ENCODE measurements at places on chromosomes 7 and 10. TPM values are rescaled to one million over a fixed set of nuclear protein-coding genes. Genes with fewer than 3 reads are reported as not detected.
A peak's percentile ranks its signal among the peaks of the same experiment; 100 is the strongest.

DNA sequence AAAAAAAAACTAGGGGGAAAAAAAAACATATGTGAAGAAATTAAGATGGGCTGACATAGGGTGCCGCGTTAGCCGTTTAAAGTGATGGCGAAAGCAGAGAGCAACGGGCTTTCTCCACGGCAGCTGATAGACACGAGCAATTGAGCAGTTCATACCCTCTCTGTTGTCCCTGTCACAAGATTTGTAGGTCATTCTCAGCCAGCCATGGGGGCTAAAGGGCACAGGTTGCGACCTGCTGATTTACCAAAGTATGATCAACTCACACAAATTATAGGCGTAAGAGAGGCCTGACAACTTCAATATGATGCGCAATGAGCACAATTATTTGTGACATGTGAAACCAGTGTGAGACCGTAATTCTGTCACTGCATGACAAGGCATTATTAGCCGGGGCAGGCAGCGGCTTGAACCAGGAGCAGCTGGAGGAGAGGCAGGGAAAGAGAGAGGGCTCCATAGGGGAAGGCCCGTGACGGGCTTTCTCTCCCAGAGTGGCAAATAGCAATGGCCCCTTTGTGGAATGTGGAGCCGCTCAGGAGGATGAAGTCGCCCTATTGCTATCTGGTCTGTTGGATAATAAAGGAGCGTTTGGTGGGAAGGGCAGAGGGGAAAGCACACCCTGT lies 195.1 kb upstream of the HABP2 start:
- H3K27ac ChIP-seq = no peak overlapping the region
- H3K4me3 ChIP-seq = no peak overlapping the region
- no peaks in the 10 kb centered on the region for H3K4me1 ChIP-seq
- H3K36me3 ChIP-seq = no peaks in the 10 kb centered on the region
- DNase-seq = peak; percentile 37
- H3K27me3 ChIP-seq = no peaks in the 10 kb centered on the region

DNA sequence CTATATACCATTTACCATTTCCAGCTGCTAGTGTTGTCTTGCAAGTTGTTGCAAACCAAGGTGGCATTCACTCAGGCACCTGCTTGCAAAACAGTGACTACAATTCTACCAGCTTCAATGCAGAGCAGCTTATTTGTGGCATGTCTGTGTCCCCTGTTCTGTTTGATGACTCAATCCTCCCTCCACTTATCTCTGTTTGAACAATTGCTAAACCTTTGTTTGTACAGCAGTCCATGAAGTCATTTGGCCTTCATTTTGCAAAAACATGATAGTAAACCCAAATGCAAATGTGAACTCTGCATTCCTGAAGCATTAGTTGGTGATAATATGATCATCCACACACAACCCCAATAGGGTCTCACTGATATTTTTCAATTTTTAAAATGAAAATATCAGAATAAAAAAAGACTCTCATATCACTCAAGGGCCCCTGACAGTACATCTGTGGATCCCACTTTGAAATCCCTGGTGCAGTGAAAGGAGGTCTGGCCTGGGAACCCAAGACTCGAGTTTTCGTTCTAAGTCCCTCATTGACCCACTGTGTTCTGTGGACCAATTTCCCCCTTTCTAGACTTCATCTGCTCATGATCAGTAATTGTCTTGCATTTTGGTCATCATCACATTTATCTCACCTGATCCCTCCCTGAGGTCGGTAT lies 425.4 kb downstream of the RPS24 start:
- no peak overlapping the region for H3K27ac ChIP-seq
- no peak for DNase-seq
- no peaks in the 10 kb centered on the region for H3K36me3 ChIP-seq
- no peak overlapping the region for H3K4me3 ChIP-seq
- no peaks in the 10 kb centered on the region for H3K27me3 ChIP-seq

GRCh38 chr7:108171164-108171563 lies 41.0 kb upstream of the LAMB4 start:
- H3K27me3 ChIP-seq = no peaks in the 10 kb centered on the region
- H3K36me3 ChIP-seq = no peaks in the 10 kb centered on the region
- peak; percentile 53 for DNase-seq

DNA sequence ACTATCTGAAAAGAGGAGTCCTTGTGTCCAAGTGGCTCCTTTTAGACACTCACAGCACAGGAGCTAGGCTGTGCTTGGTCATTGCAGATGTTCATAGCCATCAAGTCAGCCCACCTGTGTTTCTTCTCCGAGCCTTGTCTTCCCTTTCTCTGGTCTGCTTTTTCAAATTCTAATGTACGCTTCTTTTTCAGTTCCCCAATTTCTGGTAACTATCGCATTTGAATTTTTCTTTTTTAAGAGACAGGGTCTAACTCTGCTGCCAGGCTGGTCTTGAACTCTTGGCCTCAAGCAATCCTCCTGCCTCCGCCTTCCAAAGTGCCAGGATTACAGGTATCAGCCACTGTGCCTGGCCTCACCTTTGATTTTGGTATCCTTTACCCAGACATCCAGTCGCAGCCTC lies 18.9 kb downstream of the APBB1IP start:
- no peaks in the 10 kb centered on the region for H3K36me3 ChIP-seq
- no peaks in the 10 kb centered on the region for H3K27me3 ChIP-seq
- no peaks in the 10 kb centered on the region for H3K4me1 ChIP-seq
- no peak overlapping the region for H3K27ac ChIP-seq
- H3K4me3 ChIP-seq = no peak overlapping the region
- DNase-seq = no peak

DNA sequence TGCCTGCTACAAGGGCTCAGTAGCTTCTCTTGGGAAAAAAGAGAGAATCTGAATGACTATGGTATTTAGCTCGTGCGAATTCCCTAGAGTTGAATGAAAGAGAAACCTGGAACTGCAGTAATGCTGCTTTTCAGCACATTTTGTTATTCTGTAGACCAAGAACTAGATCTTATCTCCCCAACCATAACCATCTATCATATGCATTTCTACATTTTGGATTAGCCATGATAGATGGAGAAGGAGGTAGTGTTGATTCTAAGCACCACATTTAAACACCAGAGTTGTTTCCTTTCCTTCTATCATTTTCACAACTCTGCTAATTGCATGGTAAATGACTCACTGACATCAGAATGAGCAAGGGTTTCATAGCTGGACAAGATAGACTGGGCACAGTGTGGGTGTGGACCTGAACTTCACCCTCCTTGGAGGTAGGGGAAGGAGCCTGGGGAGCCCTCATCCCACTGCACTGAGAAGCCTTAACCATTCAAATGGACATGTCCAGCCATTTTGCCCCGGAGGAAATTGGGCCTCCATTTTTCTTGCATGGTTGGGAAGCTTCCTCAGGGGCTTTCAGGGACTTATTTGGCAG lies 55.3 kb upstream of the BMPER start:
- H3K4me3 ChIP-seq = no peak overlapping the region
- no peaks in the 10 kb centered on the region for H3K27me3 ChIP-seq
- no peak for DNase-seq

DNA sequence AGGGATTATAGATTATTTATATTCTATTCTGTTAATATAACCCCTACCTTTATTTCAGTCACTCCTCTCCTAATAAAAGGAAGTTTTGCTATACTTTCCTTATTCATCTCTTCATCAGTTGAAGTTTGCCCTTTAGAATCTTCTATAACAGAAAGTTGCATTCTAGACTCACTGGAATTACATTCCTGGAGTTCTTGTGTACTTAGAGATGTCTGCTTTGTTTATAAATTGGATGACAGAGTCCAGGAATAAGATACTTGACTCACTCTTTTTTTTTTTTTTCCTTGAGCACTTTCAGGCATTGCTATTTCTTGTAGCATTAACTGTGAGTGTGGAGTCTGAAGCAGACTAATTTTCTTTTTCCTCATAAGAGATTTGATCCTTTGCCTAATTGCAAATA lies 640.8 kb downstream of the XPNPEP1 start:
- DNase-seq = no peak
- H3K27me3 ChIP-seq = no peaks in the 10 kb centered on the region
- H3K36me3 ChIP-seq = no peaks in the 10 kb centered on the region
- H3K27ac ChIP-seq = no peak overlapping the region
- H3K4me3 ChIP-seq = no peak overlapping the region

DNA sequence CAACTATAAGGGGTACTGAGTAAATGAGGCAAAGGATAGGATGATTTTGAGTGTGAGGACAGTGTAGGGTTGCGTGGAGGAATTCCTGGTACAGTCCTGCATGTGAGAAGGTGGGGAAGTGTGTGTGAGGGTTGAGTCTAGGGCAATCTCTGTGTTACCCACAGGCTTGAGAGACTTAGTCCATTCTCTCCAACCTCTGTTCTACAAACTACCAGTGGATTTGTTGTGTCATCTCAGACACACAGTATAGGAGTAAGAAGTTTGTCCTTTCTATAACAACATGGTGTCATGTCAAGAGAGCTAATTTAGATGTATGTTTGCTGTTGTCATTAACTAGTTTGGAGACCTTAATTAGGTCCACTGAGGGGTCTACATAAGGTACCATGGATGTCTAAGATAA lies 12.5 kb downstream of the PURB start:
- H3K4me3 ChIP-seq = no peak overlapping the region
- no peaks in the 10 kb centered on the region for H3K27me3 ChIP-seq
- no peaks in the 10 kb centered on the region for H3K4me1 ChIP-seq
- DNase-seq = no peak
- H3K27ac ChIP-seq = no peak overlapping the region

GRCh38 chr10:68871731-68872342 lies 29.3 kb upstream of the DDX50 start:
- peak; percentile 38 for DNase-seq
- no peaks in the 10 kb centered on the region for H3K27me3 ChIP-seq
- peak overlapping the region; percentile 70 for H3K27ac ChIP-seq
- peaks cover 21% of the 10 kb centered on the region for H3K4me1 ChIP-seq
- H3K36me3 ChIP-seq = no peaks in the 10 kb centered on the region
- peak overlapping the region; percentile 3 for H3K4me3 ChIP-seq

- no peak overlapping the region for H3K4me3 ChIP-seq
- no peaks in the 10 kb centered on the region for H3K27me3 ChIP-seq
- H3K36me3 ChIP-seq = no peaks in the 10 kb centered on the region
- no peak for DNase-seq
Measured at GRCh38 chr10:114031073-114031972, 12.3 kb upstream of the ADRB1 start.

GRCh38 chr10:97138174-97138573 lies 47.6 kb downstream of the SLIT1 start:
- H3K4me3 ChIP-seq = no peak overlapping the region
- no peaks in the 10 kb centered on the region for H3K36me3 ChIP-seq
- peaks cover 15% of the 10 kb centered on the region for H3K4me1 ChIP-seq
- no peak overlapping the region for H3K27ac ChIP-seq

GRCh38 chr7:7256731-7257274 lies 74.5 kb downstream of the C1GALT1 start:
- no peaks in the 10 kb centered on the region for H3K27me3 ChIP-seq
- no peaks in the 10 kb centered on the region for H3K36me3 ChIP-seq
- DNase-seq = no peak
- H3K4me3 ChIP-seq = no peak overlapping the region
- H3K4me1 ChIP-seq = peaks cover 30% of the 10 kb centered on the region

DNA sequence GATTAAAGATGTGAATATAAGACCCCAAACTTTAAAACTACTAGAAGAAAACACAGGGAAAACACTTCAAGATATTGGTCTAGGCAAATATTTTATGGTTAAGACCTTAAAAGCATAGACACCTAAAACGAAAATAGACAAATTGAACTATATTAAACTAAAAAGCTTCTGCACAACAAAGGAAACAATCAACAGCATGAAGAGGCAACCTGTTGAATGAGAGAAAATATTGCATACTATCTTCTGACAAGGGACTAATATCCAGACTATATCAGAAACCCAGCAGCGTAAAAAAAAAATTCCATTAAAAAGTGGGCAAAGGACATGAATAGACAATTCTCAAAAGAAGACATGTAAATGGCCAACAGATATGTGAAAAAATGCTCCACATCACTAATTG lies 18.6 kb downstream of the PAPSS2 start:
- H3K36me3 ChIP-seq = no peaks in the 10 kb centered on the region
- no peaks in the 10 kb centered on the region for H3K27me3 ChIP-seq
- H3K4me1 ChIP-seq = peaks cover 18% of the 10 kb centered on the region
- H3K4me3 ChIP-seq = no peak overlapping the region
- no peak for DNase-seq
- no peak overlapping the region for H3K27ac ChIP-seq

- H3K4me1 ChIP-seq = peaks cover 6% of the 10 kb centered on the region
- no peaks in the 10 kb centered on the region for H3K36me3 ChIP-seq
- H3K27me3 ChIP-seq = no peaks in the 10 kb centered on the region
- no peak overlapping the region for H3K4me3 ChIP-seq
- DNase-seq = peak; percentile 61
Measured at GRCh38 chr10:30587522-30588031, 42.0 kb downstream of the LYZL2 start.

DNA sequence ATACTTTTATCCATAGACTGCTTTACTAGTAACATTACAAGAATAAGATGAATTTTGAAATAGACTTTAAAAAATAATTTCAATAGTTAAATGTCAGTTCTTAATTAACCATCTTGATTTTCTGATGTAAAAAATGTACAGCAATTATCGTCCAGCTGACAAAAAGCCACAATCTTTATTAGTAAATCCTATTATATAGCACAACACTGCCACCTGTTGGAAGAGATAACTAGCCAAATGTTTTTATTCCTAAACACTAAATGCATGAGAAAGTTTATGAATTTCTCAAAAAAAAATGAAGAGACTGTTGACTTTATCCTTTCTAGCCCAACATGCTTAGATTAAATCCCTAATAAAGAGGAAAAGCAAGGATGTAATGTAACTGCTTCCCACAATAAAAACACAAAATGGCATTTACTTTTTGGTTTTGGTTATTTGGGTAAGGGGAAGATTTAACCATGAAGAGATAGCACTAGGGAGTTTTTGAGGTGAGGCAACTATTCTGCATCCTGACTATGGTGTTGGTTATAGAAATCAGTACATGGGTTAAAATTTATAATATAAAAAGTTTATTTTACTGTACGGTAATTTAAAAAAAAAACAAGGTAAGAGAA lies 8.0 kb downstream of the COA1 start:
- H3K27ac ChIP-seq = no peak overlapping the region
- peak; percentile 71 for DNase-seq
- H3K36me3 ChIP-seq = 0 out of 2 replicates have a peak, but pooled peaks cover 5% of the 10 kb centered on the region
- no peaks in the 10 kb centered on the region for H3K4me1 ChIP-seq

- H3K27me3 ChIP-seq = no peaks in the 10 kb centered on the region
- H3K36me3 ChIP-seq = no peaks in the 10 kb centered on the region
- H3K27ac ChIP-seq = no peak overlapping the region
- no peak overlapping the region for H3K4me3 ChIP-seq
Measured at GRCh38 chr10:59008452-59008851, 168.0 kb upstream of the PHYHIPL start.

- H3K27me3 ChIP-seq = no peaks in the 10 kb centered on the region
- H3K4me3 ChIP-seq = no peak overlapping the region
- H3K27ac ChIP-seq = no peak overlapping the region
- no peak for DNase-seq
- peaks cover under 1% of the 10 kb centered on the region for H3K4me1 ChIP-seq
Measured at GRCh38 chr10:4456776-4457175, 369.2 kb upstream of the AKR1E2 start.

GRCh38 chr10:36251068-36251467 lies 609.0 kb upstream of the FZD8 start:
- H3K4me1 ChIP-seq = no peaks in the 10 kb centered on the region
- no peak overlapping the region for H3K27ac ChIP-seq
- H3K27me3 ChIP-seq = no peaks in the 10 kb centered on the region
- DNase-seq = no peak
- H3K4me3 ChIP-seq = no peak overlapping the region

Gene PNLIPRP1
- not detected for total RNA-seq

Gene OR2A1
- 0.10 TPM for total RNA-seq

Gene ABCC2
- total RNA-seq = 0.45 TPM

Gene ACTR3C
- 1.5 TPM for total RNA-seq

Gene HKDC1
- total RNA-seq = not detected

Gene TFPI2
- total RNA-seq = 11.2 TPM
